ENCODE measurements at places on chromosomes 3 and 15.

DNA sequence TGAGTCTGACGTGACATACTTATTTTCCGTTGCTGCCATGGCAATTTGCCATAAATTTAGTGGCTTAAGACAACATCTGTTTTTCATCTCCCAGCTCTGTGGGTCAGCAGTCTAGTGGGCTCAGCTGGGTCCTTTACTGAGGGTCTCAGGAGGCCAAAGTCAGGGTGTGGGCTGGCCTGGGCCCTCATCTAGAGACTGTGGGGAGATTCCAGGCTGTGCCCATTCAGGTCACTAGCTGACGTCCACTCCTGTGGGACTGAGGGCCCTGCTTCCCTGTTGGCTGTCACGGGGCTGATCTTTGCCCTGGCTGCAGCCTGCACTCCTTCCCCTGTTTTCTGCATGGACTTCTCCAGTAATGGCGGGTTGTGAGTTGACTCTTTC is 19.1 kb downstream of the FGD5 start:
- no peak for DNase-seq

- DNase-seq: no peak
Observed at GRCh38 chr3:102883515-102883914, 448.7 kb downstream of the ZPLD1 start.

DNA sequence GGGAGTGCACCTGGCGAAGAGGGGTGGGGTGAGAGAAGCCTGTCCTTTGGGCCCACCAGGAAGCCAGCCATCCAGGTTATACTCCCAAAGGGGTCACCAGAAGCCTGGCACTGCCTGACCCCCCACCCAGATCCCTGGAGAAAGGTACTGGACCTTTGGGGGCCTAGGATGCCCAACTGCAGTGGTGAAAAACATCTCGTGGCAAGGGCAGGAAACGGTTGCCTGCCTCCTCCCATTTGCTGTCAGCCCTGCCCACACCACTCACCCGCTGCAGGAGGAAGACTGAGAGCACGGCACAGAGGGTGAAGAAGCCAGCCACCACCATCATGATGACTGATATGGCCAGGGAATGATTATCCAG is 2.2 kb upstream of the ULK3 start:
- no peak for DNase-seq

GRCh38 chr15:35565901-35566300 is 19.9 kb upstream of the DPH6 start:
- DNase-seq: no peak

DNA sequence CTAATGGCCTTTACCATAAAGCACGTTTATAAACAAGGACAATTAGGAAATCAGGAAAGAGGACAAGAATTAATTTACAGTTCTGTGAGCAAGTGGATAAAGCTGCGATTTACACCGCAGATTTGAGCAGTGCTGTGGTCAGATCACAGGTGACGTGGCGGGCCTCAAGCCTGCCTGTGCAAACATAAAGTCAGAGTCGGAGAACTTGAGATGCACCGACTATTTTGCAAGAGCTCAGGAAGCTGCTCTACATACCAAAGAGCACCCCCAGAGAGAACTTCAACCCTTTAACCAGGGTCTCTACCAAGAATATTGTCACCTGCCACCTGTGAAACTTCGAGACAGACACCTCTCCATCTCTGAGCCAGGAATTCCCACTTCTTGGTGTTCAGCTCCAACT is 35.7 kb downstream of the MECOM start:
- DNase-seq: no peak

DNA sequence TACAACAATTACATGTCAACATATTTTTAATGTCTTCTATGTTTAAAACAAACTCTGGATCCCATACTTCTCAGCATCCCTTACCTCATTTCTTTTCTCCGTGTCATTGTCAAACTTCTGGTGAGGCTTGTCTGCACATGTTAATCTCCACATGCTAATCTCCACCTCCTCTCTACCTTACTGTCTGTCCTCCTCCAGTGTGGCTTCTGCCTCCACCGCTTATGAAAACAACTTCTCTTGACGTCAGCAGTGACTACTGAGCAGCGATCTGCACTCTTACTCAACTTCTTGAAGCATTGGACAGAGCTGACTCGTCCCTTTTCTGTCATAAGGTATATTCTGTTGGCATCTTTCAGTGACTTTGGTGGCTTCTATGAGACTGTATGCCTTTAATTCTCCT is 338.2 kb upstream of the THRB start:
- no peak for DNase-seq

DNA sequence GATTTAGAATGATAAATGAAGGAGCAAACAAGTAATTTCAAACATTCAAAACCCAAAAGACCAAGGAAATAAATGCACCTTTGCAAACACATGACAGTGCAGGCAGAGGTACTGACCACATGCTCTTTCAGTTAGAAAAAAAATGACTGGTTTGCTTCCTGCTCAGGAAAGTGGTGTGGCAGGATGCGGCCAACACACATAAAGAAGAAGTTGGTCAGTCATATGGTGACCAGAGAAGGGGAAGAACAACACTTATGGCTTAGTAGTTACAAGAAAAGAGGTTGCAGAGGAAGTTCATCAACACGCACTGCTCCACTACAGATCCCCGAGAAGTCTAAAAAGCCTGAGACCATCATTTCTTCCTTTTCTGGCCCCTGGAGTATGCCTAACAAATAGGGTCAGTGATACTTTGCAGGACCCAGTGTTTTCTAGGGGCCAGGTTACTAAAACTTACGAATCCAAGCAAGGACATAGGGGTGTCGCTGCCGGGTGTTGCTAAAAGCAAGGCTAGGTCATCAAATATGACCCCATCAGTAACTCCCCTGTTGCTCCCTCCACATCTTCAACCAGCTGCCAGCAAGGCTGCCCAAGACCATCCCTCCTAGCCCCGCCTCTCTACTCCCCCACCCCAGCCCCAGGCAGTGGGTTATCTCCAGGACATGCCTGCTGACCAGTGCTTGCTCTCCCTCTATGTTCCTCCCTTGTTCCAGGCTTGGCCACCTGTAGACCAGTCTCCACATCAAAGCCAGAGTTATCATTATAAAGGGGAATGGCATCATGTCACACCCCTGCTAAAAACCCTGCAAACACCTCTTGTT is 11.2 kb downstream of the ATP8B4 start:
- peak; percentile 93 for DNase-seq

- DNase-seq: no peak
Observed at GRCh38 chr3:51591231-51591630, 52.7 kb downstream of the RAD54L2 start.

GRCh38 chr3:177135841-177136492 is 61.3 kb downstream of the TBL1XR1 start:
- DNase-seq: no peak

GRCh38 chr15:72859017-72859756 is 75.6 kb upstream of the ADPGK start:
- DNase-seq: no peak

GRCh38 chr15:22811640-22812039 is 25.2 kb downstream of the NIPA1 start:
- peak; percentile 39 for DNase-seq

DNA sequence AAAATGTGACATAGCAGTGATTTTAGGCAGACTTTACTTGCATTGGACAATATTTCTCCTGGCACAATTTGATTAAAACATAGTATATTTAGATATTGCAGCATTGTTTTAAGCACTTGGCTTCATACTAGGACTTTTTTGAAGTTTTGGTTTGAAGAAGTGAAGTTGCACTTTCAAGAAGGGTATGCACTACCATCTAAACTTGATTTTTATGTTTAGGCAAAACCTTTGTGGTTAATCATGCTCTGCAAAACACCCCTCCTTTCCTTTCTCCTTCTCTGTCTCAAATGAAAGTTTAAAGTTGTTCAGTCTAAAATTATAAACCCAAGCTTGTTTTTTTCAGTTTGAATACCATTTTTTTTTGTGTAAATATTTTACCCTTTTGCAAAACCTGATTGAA is 173.8 kb downstream of the TCF12 start:
- no peak for DNase-seq

- DNase-seq: no peak
Observed at GRCh38 chr3:124158168-124158881, 166.4 kb upstream of the ROPN1 start.

GRCh38 chr3:164018500-164018899 is 1059.8 kb downstream of the SI start:
- no peak for DNase-seq

- no peak for DNase-seq
Observed at GRCh38 chr3:177080122-177080521, 117.2 kb downstream of the TBL1XR1 start.

DNA sequence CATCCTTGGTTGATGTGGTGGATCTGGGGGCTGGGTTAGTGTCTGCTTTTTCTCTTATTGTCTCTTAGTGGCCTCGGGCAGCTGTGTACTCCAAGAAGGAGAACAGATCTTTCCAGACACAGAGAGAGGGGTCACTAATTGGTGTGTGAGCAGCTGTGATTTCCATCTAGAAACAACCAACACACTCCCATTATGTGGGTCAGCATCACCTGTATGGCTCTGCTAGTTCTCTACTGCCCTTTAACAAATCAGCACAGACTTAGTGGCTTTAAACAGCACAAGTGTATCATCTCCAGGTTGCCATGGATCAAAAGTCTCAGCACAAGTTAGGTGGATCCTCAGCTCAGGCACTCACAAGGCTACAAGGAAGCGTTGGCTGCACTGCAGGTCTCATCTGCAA is 156.8 kb downstream of the LRTM1 start:
- DNase-seq: no peak

DNA sequence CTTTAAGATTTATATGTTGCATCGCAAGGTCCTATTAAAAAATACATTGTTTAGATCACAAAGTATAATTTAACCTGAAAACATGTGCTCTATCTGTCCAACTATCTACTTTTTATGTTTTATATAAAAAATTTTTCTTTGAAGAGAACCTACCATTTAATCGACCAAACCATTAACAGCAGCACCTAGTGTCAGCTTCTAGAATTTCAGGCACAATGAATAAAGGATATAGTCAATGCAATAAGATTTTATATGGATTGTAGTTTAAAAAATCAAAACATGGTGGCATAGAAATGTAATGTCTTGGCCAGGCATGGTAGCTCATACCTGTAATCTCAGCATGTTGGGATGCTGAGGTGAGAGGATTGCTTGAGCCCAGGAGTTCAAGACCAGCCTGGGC is 313.7 kb downstream of the GAP43 start:
- no peak for DNase-seq

- DNase-seq: no peak
Observed at GRCh38 chr15:84996055-84996454, 14.4 kb downstream of the PDE8A start.

DNA sequence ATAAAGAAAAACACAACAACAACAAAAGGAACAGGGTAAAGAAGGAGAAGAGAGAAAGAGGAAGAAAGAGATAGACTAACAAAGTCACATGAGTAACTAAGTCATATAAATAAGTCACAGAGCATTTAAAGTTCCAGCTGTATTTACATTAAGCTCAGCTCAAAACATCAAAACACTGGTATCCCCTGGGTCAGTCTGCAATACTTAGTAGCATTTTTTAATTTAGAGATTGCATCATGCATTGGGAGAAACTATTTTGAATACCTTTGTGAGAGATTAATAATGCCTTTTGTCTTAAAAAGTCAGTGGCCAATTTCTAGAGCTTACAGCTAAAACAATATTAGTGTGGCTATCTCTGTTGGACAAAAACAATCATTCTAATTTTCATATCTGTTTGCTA is 78.4 kb downstream of the NEK10 start:
- no peak for DNase-seq

DNA sequence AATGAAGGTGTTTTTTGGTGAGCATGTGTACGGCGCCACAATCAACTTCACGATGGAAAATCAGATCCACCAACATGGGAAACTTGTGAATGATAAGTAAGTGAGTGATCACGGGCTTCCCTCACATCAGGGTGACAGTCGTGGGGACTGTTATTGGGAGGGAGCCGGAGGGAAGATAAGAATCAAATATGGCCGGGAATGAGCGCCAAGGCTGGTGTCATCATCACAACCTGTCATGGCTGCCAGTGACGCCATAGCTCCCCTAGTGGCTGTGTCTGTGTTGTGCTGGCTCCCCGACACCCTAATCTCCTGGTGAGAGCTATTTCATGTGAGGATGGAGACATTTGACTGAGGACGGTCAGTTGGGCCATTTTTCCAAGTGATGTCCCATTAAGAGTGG is 168.5 kb downstream of the SV2B start:
- no peak for DNase-seq

DNA sequence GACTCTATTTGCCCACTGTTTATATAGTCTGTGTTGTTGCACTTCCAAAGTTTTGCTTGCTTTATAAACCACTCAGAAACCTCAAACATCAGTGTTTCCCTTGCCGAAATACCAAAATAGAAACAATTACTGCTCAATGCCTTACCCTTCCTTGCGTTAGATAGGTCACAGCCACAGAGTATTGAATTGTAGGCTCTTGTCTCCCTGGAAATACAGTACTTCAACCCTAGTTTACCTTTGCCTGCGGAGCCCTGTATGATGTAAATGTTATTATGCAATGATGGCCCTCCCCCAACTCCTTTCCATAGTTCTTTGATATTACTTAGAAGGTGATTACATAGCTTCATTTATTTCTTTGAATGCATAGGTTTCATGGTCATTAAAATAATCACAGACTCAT is 44.2 kb downstream of the SOX2 start:
- DNase-seq: no peak

DNA sequence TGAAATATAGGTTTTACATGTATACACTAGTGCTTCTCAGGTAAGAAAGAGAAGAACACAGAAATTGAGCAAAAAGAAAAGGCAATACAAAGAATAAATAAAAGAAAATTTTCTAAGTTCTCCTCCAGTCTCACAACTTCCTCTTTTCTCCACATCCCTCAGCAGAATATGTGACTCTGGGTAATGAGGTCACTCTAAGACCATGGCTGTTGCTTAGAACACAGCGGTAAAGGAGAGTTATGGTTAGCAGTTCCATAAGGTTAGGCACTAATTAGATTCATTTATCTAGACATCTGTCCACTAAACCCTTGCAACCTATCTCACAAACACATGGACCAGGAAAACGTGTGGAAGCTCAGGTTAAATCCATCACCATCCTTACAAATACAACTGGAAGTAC is 47.9 kb downstream of the IGSF11 start:
- DNase-seq: no peak

DNA sequence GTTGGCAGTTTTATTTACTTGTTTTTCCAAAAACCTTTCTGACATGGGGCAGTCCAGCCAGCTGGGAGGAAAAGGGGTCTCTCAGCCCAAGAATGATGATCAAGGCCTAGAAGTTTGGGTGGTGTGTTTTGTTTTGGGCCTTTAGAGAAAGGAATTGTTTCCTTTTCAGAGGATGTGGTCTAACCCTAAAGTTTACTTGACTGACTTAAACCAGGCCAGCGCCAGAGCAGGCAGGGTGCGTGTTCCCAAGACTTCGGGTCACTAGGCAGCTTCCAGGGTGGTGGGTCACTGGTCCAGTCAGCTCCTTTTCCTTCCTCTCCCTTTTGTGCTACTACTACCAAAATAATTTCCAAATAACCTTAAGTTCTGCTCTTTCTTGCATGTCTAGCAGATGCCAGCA is 4.9 kb downstream of the FLNB start:
- DNase-seq: no peak

GRCh38 chr15:39613861-39614260 is 33.0 kb downstream of the THBS1 start:
- peak; percentile 27 for DNase-seq

DNA sequence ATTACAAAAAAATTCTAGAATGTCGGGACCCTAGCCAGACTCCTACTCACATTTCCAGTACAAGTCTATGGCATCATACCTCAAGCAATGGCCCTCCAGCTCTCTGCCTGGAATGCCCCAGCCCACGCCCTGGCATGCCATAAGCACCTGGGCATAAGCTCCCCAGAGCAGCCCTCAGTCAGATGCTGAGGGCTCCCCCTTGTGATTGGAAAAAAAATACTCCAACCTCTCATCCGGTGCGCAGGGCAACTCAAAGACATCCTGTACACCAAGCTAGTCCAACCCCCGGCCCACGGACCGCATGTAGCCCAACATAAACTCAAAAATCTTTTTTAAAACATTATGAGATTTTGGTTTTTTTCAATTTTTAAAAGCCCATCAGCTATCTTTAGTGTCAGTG is 115.4 kb downstream of the NEK10 start:
- no peak for DNase-seq

Data from inflammatory macrophage treated with lipopolysaccharide for 4 hours (primary cell).